Thymus (tissue), 14 donors: ENCODE measurements at places on chromosomes 5 and 9.

DNA sequence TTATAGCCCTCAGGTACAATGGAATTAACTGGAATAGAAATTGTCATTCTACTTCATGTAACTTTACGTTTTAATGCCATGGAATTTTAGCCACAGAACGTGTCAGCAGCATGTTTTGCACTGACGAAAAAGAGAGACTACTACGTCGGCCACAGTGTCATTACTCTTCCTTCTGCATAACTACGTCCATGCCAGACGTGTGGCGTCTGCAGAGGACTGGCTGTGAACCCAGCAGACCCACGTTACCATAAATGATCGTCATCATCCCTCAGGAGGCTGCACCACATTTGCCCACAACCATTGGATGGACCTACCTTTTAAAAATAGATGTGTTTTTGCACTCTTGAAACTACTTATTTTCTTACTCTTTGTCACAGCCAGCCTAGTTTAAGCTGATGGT lies 63.8 kb upstream of the ATG10 start:
- DNase-seq: no peak

- DNase-seq: no peak
Observed at GRCh38 chr5:96017951-96018350, 56.3 kb upstream of the ELL2 start.

GRCh38 chr9:96061293-96061987 lies 185.9 kb downstream of the ERCC6L2 start:
- DNase-seq: peak; percentile 26

DNA sequence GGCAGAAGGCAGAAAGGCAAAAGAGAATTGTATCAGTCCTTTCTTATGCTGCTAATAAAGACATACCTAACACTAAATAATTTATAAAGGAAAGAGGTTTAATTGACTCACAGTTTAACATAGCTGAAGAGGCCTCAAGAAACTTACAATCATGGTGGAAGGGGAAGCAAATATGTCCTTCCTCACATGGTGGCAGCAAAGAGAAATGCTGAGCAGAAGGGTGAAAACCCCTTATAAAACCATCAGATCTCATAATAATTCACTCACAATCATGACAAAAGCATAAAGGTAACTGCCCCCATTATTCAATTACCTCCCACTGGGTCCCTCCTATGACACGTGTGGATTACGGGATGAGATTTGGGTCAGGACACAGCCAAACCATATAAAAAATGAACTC lies 312.5 kb upstream of the PTGER4 start:
- no peak for DNase-seq

DNA sequence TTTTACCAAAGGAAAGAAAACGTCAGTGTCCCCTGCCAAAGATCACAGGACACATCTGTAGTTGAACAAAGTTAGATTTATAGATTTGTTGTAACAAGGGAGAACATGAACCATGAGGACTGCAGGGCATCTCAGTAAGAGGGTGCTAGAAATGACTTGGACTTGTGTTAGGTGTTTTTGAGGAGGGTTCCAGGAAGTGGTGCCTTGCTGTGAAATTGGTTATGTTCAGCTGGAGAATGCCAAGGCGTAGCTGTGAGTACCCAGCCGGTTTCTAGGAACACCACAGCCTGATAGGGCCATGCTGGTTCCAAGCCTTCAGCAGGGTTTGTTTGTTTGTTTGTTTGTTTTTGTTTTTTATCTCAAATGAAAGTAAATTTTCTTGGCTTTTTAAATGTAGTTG lies 5.3 kb downstream of the SPEF2 start:
- no peak for DNase-seq

DNA sequence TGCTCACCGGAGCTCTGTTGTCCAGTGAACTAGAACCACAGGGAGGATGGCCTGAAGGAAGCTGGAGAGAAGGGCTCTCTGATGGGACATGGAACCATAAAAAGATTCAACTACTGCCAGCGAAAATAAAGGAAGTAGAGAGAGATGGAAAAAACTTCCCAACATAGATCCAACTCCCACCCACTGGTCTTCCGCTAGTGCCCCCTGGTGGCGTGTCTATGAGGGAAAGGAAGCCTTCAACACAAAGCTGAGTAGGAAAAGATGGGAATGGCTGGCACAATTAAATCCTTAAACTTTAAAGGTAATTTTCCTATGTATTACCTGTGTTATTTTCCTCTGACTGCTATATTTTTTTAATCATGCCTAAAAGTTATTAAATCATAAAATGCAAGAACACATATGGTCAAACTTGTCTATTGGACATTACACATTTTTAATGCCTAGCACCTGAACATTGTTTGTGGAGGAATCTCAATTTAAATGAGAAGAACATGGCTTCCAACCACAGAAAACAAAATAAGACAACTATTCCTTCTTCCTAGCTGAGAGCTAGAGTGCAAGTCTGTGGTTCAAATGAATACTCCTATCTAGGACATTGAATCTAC lies 51.5 kb downstream of the CEP120 start:
- DNase-seq: no peak

- DNase-seq: no peak
Observed at GRCh38 chr9:134291961-134292871, 34.0 kb upstream of the RXRA start.
